ENCODE measurements at places on chromosomes 5 and 9.

DNA sequence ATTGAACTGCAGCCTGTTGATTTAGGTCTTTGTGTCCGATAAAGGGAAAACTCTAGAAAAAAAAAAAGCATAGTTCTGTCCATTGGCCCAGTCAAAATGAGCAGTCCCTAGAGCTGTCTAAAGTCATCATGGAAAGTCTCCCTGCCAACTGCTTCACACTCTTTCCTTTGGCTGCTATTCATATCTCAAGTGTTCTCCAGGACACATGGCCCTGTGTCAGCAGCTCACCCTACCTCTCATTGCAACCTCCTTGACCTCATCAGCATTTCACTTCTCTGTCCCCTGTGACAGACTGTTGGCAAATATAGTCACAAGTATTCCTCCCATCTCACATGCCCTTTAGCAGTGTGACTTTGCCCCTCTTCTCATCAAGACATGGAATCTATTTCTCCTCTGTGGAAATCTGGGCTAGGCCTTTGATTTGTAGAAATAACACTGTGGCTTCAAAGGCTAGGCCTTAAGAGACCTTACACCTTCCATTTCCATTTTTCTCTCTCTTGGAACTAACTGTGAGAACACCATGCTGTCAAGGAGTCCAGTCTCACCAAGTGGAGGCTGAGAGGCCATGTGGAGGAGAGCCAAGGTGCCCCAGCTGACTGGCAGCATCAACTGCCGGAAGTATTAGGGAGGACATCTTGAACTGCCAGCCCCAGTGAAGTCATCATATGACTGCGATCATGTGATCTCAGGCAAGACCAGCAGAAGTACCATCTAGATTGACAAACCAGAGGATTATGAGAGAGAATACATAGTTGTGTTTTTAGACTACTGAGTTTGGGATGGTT is 149.4 kb upstream of the TARS1 start:
- DNase-seq, result no peak

GRCh38 chr5:176769911-176770310 is 40.4 kb upstream of the UNC5A start:
- DNase-seq, result no peak

DNA sequence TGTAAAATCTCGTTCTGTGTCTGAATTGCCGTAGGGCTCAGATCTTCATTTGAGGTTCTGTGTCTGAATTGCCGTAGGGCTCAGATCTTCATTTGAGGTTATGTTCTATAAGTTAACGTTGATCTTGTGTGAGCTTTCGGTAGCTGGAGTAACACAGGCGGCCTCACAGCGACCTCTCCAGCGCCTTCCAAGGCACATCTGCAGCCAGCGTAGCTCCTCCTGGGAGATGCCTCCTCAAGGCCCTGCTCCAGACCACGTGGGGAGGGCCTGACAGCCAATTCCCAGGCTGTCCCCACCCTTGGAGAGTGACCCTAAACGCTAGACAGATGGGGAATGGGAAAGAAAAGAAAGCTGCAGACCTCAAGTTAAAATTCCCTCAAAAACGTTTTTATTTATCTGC is 8.7 kb upstream of the AHRR start:
- no peak for DNase-seq

DNA sequence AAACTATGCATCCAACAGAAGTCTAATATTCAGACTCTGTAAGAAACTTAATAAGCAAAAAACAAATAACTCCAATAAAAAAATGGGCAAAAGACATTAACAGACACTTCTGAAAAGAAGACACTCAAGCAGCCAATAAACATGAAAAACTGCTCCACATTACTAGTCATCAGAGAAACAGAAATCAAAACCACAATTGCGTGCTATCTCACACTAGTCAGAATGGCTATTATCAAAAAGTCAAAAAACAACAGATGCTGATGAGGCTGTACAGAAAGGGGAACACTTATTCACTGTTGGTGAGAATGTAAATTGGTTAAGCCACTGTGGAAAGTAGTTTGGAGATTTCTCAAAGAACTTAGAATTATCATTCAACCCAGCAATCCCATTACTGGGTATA is 101.2 kb upstream of the TRIM32 start:
- DNase-seq, result no peak

- no peak for DNase-seq
These were observed 30.6 kb downstream of the ANKRD55 start for GRCh38 chr5:56202483-56202882.

DNA sequence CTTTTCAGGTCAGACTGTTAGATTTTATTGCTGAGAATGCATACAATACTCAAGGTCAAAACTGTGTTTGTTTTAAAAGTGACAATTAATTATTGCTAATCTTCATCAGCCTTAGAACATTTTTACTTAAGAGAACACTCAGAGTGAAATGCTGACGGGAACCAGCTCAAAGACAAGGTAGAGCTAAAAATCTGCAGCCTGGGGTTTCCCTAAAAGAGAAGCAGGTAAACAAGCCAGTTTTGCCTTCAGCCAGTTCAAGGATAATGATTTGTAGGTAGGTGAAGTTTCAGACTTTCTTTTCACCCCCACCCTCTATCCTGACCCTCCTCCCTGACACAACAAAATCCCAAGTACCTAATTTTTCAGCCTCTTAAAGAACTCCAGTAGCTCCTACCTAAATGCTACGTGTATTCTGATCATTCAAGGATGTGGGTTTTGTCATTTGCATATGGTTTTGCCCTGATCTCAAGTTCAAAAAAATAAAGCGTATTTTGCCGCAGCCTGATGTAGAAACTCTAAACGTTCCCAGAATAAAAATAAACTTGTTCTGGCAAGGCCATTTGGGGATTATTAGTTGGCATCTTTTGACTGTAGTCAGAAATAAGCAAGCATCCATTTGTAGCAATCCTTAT is 407.2 kb downstream of the EFNA5 start:
- DNase-seq, result peak; percentile 30

GRCh38 chr9:107760469-107761242 is 271.1 kb upstream of the KLF4 start:
- peak; percentile 6 for DNase-seq

DNA sequence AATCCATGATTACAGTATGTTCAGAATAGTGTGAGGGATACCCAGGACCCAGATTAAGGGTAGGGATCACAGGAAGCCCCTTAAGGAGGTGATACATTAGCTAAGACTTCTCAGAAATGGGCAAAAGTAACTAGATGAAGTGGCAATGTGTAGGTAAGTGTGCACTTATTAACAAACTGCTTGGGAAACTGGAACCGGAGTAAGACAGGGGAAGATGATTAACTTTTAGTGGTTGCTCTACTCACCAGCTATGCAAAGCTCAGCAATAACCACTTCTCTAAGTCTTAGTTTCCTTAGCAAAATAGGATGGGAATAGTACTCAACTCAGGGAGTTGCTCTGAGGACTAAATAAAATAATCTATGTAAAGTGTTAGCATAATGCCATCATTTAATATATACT is 182.2 kb downstream of the MCTP1 start:
- DNase-seq, result no peak

DNA sequence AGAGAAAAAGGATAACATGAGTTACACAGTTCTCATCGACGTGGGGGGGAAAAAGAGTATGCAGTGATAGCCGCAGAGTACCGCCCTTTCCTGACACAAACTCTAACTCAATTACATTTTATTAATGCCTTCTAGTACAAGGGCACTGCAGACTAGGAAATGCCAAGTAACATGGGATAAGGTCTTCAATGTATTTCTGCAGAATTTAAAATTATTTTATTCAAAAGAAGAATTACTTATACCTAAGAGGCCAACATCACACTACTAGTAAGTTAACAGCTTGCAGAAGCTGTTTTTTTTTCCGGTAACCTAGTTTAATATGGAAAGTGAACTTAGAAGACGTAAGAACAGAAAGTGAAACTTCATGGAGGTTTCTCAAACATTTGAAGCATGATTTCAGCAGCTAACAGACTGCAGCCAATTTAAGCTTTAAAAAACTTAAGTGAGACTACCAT is 3.9 kb downstream of the SETX start:
- DNase-seq, result peak; percentile 42

GRCh38 chr9:127212453-127212852 is 52.1 kb upstream of the GARNL3 start:
- no peak for DNase-seq
